ENCODE measurements at places on chromosomes 16 and 17.

DNA sequence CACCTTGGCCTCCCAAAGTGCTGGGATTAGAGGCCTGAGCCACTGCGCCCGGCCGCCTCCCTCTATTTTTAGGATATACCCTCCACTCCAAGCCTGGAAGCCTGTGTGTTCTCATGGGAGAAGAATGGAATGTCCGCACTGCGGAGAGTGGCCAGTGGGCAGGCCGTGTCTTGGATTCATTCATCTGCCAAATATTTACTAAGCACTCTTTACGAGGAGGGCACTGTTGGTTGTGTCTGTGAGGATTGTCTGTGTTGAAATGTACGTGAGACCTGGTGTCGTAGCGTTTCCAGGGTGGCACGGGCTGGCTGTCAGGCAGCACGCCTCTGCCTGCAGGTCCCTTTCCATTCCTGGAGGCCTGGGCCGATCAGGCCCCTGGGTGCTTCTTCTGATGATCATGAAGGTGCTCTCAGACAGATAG lies 19.2 kb downstream of the PGS1 start:
- DNase-seq, result peak; percentile 70

- DNase-seq, result no peak
These were observed 4.3 kb downstream of the IQCK start for GRCh38 chr16:19722269-19722952.

GRCh38 chr17:6528557-6528956 lies 27.8 kb downstream of the PITPNM3 start:
- DNase-seq, result no peak

GRCh38 chr17:27989046-27989445 lies 53.4 kb upstream of the NLK start:
- DNase-seq, result peak; percentile 75

DNA sequence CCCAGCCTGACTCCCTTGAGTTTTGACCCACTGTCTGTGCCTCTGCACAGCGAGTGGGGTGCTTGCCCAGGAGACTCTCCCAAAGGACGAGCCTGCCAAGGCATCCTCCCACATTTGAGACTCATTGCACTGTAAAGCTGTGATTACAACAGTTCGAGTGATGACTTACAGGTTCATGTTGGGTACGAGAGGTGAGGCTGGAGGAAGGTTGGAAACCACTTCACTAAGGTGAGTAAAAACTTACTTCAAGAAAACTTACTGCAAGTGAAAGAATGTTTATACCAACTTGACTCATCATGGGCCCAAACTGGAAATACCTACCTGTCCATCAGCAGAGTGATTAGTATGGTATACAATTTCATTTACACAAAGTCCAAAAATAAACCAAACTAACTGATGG lies 360.1 kb upstream of the CDH11 start:
- DNase-seq, result no peak

DNA sequence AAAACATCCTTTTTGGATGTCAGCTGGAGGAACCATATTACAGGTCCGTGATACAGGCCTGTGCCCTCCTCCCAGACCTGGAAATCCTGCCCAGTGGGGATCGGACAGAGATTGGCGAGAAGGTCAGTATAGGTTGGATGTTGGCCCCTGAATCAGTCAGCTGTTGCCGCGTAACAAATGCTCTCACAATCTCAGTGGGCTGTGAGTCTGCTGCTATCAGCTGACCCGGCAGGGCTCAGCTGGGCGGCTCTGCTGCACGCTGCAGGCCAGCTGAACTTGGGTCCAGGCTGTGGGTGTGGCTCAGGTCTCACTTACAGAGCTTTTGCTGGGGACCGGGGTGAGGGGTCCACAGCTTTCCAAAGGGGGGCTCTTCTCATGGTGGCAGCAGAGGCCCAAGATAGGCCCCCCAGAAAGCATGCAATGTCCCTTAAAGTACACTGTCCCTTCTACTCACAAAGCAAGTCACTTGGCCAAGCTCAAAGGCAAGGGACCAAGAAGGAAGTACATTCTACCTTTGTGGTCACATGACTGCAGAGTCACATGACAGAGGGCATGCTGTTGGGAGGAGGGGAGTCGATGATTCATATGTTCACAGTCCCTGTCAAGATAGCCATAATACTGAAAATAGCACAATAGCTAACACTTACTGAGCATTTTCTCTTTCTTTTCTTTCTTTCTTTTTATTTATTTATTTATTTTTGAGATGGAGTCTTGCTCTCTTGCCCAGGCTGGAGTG lies 134.2 kb downstream of the ABCC1 start:
- DNase-seq, result peak; percentile 50

GRCh38 chr16:84879569-84880487 lies 60.0 kb downstream of the CRISPLD2 start:
- DNase-seq, result no peak

DNA sequence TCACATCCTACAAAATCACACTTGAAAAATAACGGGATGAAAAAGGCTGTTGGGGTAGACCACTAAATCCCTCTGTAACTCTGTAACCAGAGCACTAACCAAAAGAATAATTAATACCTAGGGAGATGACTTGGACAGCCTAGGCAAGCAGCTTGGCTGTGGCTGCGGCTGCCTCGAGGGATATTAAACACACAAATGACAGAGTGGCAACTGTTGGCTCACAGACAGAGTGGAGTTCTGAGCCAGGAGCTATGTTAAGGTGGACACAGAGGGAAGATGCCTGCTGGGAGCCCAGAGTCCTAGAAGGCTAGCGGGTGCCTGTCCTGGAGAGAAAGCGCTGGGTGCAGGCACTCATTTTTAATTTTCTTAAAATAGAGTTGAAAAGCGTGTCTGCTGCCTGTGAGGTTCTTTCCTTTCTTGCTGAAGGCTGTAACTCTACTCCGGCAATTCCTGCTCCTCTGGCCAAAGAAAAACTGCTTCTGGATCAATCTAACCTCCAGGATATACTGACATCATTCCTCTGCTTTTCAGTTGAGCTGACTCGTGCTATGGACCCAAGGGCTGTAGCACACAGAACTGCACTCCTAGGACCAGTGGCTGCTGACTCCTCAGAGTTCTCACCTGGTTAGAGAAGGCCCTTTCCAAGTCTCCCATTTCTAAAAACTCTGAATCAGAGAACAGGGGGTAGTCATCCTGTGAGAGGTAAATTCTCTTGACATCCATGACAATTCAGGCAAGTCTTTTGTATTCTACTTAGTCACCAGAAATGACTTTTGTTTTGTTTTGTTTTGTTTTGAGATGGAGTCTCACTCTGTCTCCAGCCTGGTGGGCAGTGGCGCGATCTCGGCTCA lies 147.9 kb downstream of the STX8 start:
- DNase-seq, result peak; percentile 5

GRCh38 chr17:9217151-9218056 lies 196.1 kb downstream of the NTN1 start:
- DNase-seq, result peak; percentile 70

GRCh38 chr16:14151256-14152030 lies 80.3 kb downstream of the MRTFB start:
- peak; percentile 72 for DNase-seq

DNA sequence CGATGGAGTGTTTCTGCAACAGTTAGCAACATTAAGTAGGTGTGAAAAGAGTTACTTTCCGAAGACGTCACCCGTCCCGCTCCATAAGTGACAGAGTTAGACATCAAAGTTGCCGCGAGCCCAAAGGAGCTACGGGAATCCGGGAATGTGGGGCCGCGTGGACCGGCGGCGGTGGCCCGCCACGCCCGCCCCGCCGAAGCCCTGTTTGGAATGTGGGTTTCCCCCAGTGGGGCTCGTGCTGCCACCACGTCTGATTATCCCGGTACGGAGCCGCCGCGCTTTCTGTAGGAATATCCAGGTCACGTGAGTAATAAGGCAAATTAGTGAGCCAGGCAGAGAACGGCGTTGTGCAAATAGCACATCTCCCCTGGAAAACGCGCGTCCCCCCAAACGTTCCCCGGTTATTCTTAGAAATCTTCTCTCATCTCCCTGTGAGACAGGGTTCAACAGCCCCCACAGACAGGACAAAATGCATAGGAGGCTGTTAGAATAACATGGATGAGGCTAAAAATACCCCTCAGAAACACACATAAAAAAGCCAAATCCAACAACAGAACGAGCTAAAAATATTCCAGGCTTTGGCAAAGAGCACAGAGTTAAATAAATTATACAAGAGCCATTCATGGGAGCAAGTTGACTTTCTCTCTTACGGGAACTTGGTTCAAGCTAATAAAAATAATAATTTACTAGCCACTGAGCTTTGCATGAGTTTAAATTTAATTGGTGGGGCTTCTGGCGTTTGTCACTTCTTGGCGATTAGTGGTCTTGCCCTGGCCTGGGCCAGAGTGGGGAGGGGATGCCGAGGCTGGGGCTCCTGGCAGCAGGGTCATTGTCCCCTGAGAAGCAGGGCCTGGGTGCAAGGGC lies 8.6 kb downstream of the BAHCC1 start:
- DNase-seq, result no peak

DNA sequence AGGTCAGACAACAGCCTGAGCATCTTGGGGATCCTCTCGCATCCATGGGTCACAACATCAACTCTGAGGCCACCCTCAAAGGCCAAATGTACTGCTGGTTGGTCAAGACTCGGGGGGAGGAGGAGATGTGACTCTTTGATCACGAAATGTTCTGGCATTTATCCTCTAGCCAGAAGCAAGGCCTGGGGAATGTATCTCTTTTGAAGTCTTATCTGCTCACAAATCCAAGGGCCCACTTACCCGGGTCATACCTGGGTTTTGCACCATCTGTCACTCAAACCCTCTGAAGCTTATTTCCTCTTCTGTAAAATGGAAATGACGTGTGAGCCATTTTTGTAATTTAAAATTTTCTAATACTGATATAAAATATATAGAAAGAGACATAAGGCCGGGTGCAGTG lies 13.2 kb downstream of the CA7 start:
- DNase-seq, result no peak

DNA sequence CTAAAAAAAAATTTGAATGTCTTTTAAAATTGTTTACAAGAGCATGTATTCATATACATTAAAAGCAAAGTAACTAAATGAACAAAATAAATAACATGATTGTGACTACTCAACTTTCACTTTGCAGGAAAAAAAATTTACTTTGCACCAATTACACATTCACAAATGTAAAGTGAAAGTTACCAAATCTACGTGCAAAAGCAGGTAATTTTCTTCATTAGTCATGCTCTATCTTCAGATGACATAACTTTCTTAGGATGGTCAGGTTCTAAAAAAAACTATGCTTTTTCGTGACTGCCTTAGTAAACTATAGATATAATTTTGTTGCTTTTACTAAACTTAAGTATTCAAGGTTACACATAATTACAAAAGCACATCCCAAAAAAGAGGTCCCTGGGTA lies 17.0 kb upstream of the ABCA10 start:
- peak; percentile 8 for DNase-seq

DNA sequence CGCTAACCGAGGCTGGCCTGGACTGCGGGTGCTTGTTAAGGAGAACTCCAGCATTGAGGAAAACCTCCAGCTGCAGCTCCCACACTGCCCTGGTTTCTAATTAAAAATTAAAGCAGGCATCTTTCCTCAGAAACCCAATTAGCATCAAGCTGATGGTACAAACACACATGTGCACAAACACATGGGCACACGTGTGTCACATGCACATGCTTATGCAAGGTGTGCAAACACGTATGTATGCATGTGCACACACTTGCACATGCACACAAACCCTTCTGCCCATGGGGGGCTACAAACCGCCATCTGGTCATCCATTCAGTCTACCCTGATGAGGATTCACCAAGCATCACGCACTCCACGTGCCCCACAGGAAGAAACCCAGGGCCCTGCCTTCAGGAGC lies 182.5 kb downstream of the ZNF423 start:
- no peak for DNase-seq

DNA sequence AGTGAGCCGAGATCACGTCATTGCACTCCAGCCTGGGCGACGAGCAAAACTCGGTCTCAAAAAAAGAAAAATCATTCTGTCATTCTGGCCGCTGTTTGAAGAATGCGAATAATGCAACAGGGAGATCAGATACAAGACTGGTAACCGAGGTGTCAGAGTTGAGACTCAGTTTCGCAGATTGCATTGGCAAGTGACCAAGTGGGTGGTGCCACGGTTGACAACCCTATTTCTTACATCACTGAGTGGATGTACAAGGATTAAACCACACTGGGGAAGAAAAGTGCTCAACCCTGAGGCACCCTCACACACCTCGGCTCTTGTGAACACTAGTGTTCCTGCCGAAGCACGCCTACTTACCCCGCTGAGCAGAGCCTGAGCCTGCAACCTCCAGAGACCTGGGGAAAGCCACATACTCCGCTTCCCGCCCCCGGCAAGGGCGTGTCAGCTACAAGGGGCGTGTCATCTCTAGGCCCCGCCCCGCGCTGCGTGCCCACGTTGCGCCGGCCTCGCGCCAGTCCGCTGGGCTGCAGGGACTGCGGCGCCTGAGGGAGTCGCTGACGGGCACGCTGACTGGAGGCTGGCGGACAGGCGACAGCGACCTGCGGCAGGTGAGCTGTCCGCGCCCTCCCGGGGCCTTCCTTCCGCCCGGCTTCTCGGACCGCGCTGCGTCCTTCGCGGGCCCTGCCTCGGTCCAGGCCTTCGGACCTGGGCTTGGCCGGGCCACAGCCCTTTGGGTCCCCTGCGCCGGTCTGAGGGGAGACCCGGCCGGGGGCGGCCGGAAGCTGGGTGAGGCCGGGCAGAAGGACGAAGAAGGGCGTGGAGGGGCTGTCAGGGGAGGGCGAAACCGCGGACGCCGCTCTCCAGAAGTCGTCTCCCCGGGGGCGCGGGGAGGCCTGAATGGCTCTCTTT lies at the start of gene HMOX2:
Gene HMOX2 (plus strand): TSS at position 519 of the 909 bp plus-strand sequence. CDS start 29,127 bp downstream, outside the sequence.
- peak; percentile 93 for DNase-seq

DNA sequence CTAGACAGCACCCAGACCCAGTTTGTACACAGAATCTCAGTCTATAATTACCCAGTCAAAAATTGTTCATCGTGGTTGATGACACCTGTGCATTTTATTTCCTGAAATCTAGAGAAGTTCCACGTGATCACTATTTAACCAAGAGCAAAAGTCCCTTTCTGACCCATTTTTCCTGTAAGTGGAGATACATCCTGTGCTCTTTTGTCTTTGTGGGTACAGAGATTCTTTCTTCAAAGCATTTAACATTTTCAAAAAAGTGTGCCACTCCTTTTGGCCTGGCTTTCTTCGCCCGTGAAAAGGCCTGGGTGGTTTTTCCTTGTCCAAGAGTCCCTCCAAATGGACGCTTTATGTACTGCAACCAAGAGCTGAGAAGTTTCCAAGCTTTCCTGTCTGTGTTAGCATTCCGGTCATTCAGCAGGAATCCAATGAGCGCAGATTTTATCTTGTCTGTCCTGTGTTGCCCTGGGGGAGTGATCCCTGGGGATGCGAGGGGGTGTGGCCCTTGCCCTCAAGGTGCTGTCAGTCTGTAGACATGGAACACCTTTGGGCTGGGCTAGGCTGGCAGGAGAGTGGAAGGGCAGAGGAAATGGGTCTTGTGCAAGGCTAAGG lies 161.1 kb upstream of the CACNG5 start:
- peak; percentile 79 for DNase-seq

- no peak for DNase-seq
These were observed 62.8 kb upstream of the GPR139 start for GRCh38 chr16:20136446-20136968.

GRCh38 chr17:78647032-78647431 lies 69.8 kb upstream of the DNAH17 start:
- DNase-seq, result no peak

DNA sequence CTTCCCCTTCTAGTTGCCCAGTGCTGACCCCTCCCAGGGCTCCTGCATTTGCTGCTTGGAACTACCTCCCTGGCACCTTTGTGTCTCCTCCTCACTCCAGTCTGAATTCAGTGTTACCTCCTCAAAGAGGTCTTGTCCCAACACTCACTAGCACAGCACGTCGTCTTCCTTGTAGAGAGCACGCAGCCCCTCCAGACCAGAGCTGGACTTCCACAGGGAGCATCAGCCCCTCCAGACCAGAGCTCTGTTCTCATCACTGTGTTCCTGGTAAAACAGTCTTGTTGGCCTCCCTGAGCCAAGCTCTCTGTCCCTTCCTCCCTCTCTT lies 27.8 kb upstream of the MGAT5B start:
- no peak for DNase-seq

Data from cardiac fibroblast (primary cell).